ENCODE measurements at places on chromosomes 1 and 21.

- no peak for DNase-seq
Observed at GRCh38 chr1:94433866-94434265, 15.7 kb downstream of the ABCD3 start.

DNA sequence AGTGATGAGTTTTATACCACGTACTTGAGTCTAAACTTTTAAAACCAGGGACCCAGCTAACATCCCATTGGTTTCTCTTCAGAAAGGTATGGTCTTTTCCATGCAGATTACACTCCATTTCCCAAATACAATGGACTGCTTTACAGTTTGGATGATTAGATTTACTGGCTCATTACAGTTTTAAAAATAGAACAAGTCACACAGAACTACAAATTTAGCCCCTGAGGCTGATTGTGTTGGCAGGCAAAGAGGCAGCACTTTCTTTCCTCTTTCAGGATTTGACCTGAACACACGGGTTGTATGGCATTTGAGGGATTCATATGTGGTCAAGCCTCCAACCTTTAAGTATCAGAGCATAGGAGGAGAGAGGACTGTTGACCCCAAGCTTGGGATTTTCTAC is 21.8 kb upstream of the VTCN1 start:
- no peak for DNase-seq

DNA sequence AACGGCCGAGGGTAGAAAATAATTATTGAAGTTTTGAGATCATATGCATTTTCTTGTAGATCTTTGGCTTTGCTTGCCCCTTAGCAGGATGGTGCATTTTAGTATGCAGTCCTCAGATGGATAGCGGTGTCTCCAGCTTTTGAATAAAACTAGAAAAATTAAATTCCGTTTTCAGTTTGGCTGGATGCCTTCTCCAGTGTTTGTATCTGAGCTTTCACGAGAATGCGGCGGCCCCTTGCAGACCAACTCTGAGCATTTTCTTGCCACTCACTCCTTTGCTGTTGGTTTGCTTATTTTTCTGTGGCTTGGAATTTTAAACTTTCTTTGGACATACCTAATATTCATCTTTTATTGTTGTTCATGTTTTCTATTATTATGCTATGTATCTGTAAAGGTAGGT is 192.6 kb downstream of the NFIA start:
- no peak for DNase-seq

- DNase-seq, result no peak
Observed at GRCh38 chr1:63935143-63935542, 161.3 kb downstream of the ROR1 start.

DNA sequence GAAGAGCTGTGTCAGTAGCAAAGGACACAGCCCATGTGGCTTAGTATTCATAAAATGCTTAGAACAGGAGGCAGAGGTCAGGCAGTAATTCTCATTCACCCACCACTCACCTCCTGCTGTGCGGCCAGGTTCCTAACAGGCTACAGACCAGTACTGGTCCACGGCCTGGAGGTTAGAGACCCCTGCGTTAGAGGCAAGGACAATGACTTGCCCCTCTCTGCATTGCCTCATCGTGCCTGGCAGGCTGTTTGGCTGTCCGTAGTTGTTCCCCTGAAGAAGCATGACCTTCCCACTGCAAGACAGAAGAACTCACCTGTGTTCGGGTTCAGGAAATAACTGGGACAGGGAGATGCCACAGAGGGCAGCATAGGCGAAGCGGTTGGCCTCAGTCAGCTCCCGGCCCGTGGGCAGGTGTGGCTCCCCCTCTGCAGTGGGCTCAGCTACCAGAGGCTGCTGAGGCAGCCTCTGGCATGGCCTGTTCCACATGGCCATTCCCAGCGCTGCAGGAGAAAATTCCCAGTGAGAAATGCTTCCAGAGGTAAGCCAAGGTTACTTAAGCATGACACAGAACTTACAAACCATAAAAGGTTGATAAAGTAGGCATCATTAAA is 19.3 kb downstream of the TMCO4 start:
- DNase-seq, result no peak

- DNase-seq, result no peak
Observed at GRCh38 chr1:61496501-61496900, 228.4 kb downstream of the TM2D1 start.

DNA sequence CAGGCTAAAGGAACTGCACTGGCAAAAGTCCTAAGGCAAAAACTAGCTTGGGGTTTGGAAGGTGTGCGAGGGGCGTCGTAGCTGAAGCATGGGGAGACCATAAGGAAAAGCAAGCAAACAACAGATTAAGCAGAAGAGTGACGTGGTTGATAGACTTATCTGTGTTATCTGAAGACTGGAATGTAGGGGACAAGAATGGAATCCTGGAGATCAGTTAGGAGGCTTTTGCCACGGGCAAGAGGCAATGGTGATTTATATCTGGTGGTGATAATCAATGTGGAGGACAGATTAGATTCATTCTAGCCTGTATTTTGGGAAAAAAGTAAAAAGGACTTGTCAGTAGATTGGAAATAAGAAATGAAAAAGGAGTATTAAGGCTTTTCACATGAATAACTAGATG is 97.4 kb downstream of the ITSN1 start:
- DNase-seq, result no peak

DNA sequence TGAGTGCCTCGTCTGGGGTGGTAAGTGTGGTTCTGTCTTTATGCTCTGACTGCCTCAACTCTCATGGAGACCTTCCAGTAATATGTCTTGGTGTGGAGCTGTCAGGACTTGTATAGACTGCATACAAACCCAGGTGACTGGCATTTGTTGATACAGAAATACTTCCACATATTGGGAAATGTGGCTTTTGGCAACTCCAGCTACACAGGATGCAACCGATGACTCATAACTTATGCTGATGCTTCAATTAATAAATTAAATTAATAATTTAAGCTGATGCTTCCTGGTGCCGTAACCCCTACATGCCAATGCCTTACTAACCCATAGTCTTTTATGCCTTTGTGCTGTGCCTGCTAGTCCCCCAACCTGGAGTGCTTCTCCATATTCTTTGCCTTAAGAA is 72.3 kb upstream of the ARTN start:
- no peak for DNase-seq

GRCh38 chr1:38030596-38031512 is 15.7 kb downstream of the POU3F1 start:
- no peak for DNase-seq

DNA sequence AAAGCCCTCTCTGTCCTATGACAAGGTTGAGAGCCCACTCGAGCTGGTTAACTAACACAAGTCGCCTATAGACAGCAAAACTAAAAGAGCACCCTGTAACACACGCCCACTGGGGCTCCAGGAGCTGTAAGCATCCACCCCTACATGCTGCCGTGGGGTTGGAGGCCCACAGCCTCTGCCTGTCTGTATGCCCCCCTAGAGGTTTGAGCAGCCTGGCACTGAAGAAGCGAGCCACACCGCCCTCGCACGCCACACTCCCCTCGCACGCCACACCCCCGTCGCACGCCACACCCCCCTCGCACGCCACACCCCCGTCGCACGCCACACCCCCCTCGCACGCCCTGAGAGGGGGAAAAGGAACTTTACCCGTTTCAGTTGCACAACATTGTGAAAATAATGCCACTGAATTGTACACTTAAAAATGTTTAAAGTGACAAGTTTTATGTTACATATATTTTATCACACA is 13.2 kb upstream of the HMGCL start:
- peak; percentile 46 for DNase-seq

All from glutamatergic neuron (in vitro differentiated cells).